Panc1 (cell line): ENCODE measurements at places on chromosomes 6 and 20. TPM values are rescaled to one million over a fixed set of nuclear protein-coding genes. Genes with fewer than 3 reads are reported as not detected.

Gene TJAP1
- total RNA-seq, result 42.7 TPM

DNA sequence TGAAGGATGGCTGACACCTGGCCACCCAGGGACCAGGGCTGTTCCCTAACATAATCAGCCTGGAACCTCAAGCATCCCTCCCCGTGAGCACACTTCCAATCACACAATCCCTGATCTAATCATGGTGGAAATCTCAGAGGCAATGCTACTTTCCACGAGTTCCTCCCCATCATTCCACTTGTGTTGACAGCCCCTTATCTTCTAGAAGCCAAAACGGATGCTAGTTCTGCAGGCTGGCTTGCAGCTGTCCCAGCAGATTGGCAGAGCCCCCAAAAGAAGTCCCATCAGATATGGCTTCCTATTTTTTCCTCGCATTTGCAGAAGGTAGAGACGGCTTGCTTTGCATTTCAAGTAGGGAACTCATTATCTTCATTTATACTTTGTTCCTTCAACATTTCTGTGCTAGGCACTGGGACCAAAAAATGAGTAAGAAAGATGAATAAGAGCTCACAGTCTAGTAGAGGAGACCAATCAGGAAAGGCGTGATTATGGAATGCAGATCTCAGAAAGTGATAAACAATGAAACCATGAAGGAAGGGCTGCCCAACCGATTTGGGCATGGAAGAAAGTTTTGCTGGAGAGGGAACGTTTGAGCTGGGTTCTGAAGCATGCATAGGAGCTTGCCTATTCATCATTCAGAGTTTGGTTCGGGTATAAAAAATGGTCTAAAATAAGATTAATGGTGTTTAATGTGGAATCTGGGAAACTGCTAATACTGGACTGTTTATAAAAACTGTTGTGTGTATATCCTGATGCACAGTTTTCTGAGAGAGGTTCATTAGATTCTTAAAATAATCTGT, 44.6 kb upstream of the TBC1D7 start:
- DNase-seq, result no peak

DNA sequence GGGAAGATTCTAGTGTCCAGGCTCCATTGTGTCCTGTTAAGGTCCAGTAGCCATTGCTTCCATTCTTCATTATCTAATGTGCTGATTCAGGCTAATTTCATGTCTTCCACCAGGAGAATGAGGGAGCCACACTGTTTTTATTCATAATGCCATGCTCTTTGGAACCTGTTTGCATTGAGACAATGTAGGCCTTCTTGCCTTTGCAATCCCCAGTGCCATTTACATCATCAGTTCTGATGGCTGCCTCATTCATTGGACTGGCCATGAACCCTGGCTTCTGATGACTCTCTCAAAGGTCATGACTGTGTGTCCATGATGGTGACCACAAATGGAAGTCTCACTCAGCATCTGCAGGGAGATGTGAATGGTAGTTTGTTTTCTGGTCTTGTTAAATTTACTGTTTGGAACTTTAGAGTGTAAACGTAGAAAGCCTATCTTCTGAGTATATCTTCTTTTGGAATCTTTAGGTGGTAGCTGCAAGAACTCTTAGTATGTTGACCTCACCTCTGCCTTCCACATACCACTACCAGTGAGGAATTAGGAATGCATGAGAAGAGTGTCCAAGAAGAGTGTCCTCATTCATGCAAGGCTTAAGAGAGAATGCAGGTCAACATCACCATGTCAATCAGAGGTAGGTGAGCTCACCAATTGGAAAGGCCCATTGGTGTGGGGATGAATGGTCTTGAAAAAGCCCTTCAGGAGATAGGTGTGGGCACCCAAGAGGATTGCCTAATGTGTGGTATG, 42.9 kb upstream of the ZFP64 start:
- DNase-seq, result no peak

DNA sequence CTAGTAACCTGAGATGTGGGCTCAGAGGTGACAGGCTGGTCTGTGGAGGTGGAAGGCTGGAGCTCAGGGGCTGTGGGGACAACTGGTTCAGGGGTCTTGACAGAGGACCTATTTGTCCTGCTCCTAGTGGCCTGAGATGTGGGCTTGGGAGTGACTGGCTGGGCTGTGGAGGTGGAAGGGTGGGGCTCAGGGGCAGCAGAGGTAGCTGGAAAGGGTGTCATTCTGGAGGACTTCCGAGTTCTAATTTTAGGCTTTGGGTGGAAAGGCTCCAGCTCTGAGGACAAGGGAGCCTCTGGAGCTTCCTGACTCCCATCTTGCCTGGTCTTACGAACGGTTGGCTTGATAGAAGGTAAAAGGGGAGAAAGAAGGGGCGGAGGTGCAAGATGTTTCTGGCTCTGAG, 11.5 kb downstream of the MDC1 start:
- DNase-seq, result no peak

DNA sequence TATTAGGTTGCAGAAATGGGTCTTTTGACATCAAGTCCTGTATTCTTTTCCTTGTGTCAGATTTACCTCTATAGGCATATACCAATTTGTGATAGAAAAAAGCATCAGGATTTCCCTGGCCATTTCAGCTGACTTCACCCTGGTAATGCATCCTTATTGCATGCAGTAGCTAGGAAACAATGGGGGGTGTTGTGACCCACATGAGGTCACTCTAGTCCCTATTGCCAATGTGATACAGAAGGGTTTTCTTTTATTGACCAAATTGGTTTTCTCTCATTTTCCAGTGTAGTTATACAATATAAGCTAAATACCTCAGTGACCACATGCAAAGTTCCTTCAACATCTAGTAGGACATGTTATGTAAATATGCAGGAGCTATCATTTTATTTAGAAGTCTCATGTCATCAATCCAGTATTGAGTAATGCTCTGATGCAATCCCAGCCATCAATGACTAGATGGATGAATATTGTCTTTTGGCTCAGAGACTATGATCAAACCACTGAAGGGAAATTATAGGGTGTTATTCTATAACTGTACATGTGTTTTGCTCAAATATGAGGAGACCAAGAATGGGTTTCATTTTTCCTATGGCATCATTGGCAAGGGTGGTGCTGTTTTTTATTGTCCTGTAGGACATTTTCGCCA, 177.7 kb downstream of the KLHL32 start:
- DNase-seq, result no peak

Gene IFT52
- total RNA-seq, result 29.2 TPM

Gene RBPJL
- 0.18 TPM for total RNA-seq

DNA sequence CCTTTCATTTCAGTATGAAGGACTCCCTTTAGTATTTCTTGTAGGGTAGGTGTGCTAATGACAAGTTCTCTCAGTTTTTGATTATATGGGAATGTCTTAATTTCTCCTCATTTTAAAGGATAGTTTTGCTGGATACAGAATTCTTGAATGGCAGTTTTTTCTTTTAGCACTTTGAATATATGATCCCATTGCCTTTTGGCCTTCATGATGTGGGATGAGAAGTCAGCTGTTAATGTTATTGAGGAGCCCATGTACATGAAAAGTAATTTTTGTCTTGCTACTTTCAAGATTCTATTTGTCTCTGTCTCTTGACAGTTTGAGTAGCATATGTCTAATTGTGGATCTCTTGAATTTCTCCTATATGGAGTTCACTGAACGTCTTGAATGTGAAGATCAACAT, 30.9 kb downstream of the RSPH3 start:
- DNase-seq, result no peak
